ENCODE measurements at places on chromosomes 12 and 14. TPM values are rescaled to one million over a fixed set of nuclear protein-coding genes. Genes with fewer than 3 reads are reported as not detected.

Gene RGS6
- total RNA-seq: 0.80 TPM

Gene GRIN2B
- total RNA-seq: 0.52 TPM

Gene PMEL
- 301 TPM for total RNA-seq

Gene SUPT16H
- total RNA-seq: 195 TPM

Gene FOXN4
- not detected for total RNA-seq

Gene TSPAN8
- not detected for total RNA-seq

DNA sequence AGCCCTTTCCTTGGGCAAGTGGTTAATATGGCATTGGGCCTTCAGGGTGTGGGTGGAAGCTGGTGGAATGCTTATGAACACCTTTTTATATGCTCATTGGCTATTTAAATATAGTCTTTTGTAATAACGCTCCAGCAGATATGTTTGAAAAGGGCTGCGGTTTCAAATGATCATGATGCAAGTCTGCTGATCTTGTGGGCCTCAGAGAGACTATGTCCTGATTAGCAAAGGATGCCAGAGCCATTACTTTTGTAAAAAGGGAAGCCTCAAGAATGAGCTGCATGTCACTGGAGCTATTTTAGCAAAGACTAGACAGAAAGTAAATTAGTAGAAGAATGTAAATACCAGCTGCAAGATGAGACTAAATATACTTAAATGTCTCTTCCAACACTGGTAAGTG, 200.5 kb downstream of the GXYLT1 start:
- no peaks in the 10 kb centered on the region for H3K36me3 ChIP-seq
- no peak overlapping the region for H3K27ac ChIP-seq
- no peak overlapping the region for H3K4me3 ChIP-seq
- H3K27me3 ChIP-seq: no peaks in the 10 kb centered on the region
- DNase-seq: no peak
- H3K4me1 ChIP-seq: peaks cover 21% of the 10 kb centered on the region

- H3K27me3 ChIP-seq: no peaks in the 10 kb centered on the region
- no peak overlapping the region for H3K4me3 ChIP-seq
- H3K27ac ChIP-seq: no peak overlapping the region
- peaks cover 2% of the 10 kb centered on the region for H3K4me1 ChIP-seq
- no peak for DNase-seq
- no peaks in the 10 kb centered on the region for H3K36me3 ChIP-seq
Observed at GRCh38 chr14:100861188-100861936, 35.4 kb downstream of the MEG3 start.

- no peaks in the 10 kb centered on the region for H3K27me3 ChIP-seq
- H3K27ac ChIP-seq: no peak overlapping the region
- no peaks in the 10 kb centered on the region for H3K36me3 ChIP-seq
- no peak overlapping the region for H3K4me3 ChIP-seq
- H3K4me1 ChIP-seq: no peaks in the 10 kb centered on the region
Observed at GRCh38 chr12:46783871-46784270, 41.9 kb downstream of the SLC38A4 start.

DNA sequence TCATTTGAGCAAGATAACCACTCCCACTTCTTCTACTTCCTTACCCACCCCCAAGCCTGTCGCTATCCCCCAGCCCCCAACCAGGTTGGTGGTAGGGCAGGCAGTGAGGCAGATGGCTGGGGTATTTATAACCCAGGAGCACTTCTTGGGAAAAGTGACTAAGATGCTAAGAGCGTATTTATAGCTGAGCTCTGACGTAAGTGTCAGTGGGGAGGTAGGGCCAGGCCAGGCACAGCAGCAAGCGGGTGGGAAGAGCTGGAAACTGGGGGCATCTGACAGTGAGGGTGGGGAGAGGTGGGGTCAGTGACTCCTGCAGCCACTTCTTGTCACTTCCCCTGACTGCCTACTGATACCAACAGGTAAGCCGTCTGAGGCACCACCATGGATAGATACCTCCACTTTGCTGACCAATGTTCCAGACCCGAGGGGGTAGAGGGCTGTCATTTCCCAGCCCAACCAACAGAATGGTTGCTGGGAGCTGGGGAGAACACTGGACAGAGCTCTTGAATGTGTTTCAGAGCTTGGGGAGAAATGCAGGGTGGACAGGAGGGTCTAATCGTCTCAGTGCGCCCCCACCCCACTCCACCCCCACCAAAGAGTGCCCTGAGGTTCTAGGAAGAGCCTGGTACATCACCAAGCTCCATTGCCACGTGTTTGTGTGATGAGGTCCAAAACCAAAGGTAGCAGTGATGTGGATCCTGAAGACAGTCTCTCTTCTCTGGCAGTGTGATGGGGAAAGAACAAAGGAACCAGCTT, 2.7 kb upstream of the INHBE start:
- H3K27me3 ChIP-seq: no peaks in the 10 kb centered on the region
- no peak overlapping the region for H3K27ac ChIP-seq
- peaks cover 20% of the 10 kb centered on the region for H3K4me1 ChIP-seq
- no peak for DNase-seq
- H3K36me3 ChIP-seq: no peaks in the 10 kb centered on the region

DNA sequence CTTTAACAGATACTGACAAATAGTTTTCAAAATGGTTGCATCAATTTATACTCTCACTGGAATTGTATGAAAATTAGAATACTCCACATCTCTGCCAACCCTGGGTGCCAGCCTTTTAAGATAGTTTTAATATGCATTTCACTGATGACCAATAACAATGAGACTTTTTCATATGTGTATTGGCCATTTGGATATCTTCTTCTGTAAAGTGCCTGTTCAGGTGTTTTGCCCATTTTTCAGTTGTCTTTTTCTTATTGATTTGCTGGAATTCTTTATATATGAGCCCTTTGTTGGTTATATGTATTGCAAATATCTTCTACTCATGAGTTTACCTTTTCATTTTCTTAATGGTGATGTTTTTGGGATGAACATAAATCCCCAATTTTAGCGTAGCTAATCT, 16.7 kb upstream of the RNU6-7 start:
- no peak for DNase-seq
- no peaks in the 10 kb centered on the region for H3K27me3 ChIP-seq
- H3K4me1 ChIP-seq: no peaks in the 10 kb centered on the region
- H3K27ac ChIP-seq: no peak overlapping the region
- no peak overlapping the region for H3K4me3 ChIP-seq
- no peaks in the 10 kb centered on the region for H3K36me3 ChIP-seq

DNA sequence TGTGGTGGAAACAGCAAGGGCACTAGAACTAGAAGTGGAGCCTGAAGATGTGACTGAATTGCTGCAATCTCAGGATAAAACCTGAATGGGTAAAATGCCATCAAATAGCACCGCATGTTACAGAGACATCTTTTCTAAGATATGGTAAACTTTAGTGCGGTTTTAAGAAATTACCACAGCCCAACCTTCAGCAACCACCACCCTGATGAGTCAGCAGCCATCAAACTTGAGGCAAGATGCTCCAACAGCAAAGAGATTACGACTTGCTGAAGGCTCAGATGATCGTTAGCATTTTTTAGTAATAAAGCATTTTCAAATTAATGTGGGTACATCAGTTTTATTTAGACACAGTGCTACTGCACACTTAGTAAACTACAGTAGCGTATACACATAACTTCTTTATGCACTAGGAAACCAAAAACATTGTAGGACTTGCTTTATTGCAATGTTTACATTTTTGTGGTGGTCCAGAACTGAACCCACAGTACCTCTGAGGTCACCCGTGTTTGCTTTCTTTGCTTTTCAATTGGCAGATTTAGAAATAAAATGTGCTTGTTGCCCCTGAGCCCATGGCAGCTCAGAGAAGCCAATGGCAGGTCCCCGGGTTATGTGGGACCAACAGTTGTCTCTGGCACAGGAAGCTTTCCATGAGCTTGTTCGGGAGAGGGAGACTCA, 15.9 kb downstream of the GOLGA3 start:
- no peak overlapping the region for H3K27ac ChIP-seq
- no peak for DNase-seq
- no peaks in the 10 kb centered on the region for H3K27me3 ChIP-seq
- no peak overlapping the region for H3K4me3 ChIP-seq
- H3K4me1 ChIP-seq: no peaks in the 10 kb centered on the region
- H3K36me3 ChIP-seq: no peaks in the 10 kb centered on the region

DNA sequence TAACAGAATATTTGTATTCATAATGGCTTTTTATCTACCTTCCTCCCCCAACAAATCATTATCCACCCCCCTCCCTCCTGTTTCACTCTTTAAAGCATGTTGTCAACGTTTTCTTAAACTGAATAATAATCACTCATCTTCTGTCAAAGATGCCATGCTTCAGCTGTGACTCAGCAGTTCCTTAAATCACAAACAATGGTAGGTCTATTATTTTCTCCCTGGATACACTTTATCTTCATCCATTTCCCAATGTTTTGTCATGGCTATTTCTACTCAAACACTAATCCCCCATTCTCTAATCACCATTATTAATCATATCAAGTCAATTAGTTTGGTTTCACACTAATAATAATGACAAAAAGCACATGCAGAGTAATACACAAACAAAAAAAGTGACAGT, 6.5 kb downstream of the CLEC12B start:
- no peak overlapping the region for H3K4me3 ChIP-seq
- no peaks in the 10 kb centered on the region for H3K36me3 ChIP-seq
- no peaks in the 10 kb centered on the region for H3K27me3 ChIP-seq

DNA sequence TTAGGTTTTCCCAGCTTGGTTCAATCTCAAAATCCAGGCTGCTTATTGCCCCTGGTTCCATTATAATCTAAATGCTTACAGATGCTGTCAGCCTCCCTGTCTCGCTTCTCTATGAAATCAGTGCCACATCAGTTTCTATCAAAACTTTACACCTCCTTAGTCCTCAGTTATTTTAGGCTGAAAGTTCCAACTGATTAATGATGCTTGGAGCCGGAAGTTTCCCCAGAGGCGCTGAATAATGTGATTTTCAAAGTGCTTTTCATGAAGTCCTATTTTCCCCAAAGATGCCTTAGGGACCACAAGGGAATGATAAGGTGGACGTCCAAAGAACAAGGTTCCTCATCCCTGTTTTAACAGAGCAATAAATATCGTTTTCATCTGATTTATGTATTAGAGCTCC, 262.4 kb upstream of the RMST start:
- H3K27me3 ChIP-seq: no peaks in the 10 kb centered on the region
- no peak overlapping the region for H3K27ac ChIP-seq
- H3K4me3 ChIP-seq: no peak overlapping the region

DNA sequence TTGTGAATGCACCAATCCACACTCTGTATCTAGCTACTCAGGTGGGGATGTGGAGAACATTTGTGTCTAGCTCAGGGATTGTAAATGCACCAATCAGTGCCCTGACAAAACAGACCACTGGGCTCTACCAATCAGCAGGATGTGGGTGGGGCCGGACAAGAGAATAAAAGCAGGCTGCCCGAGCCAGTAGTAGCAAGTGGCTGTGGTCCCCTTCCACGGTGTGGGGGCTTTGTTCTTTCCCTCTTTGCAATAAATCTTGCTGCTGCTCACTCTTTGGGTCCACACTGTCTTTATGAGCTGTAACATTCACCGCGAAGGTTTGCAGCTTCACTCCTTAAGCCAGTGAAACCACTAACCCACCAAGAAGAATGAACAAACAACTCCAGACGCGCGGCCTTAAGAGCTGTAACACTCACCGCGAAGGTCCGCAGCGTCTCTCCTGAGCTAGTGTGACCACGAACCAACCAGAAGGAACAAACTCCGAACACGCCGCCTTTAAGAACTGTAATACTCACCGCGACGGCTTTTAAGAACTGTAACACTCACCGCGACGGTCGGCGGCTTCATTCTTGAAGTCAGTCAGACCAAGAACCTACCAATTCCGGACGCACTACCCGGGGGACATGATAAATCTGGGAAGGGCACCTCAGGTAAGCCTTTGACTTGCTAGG, 4.6 kb upstream of the LDHB start:
- H3K4me3 ChIP-seq: no peak overlapping the region
- H3K36me3 ChIP-seq: no peaks in the 10 kb centered on the region
- H3K4me1 ChIP-seq: no peaks in the 10 kb centered on the region

- peak; percentile 86 for DNase-seq
- H3K27me3 ChIP-seq: no peaks in the 10 kb centered on the region
- H3K4me3 ChIP-seq: no peak overlapping the region
- no peaks in the 10 kb centered on the region for H3K36me3 ChIP-seq
- H3K27ac ChIP-seq: no peak overlapping the region
Observed at GRCh38 chr14:70052990-70053389, 135.8 kb downstream of the SLC8A3 start.

GRCh38 chr12:951176-951575, 1.7 kb upstream of the RAD52 start:
- no peaks in the 10 kb centered on the region for H3K36me3 ChIP-seq
- no peaks in the 10 kb centered on the region for H3K27me3 ChIP-seq
- no peak overlapping the region for H3K4me3 ChIP-seq

- H3K4me1 ChIP-seq: peaks cover 35% of the 10 kb centered on the region
- peak overlapping the region; percentile 26 for H3K4me3 ChIP-seq
- no peaks in the 10 kb centered on the region for H3K36me3 ChIP-seq
Observed at GRCh38 chr14:33642691-33643244, 308.1 kb downstream of the EGLN3 start.

GRCh38 chr12:127507341-127507740, 759.6 kb upstream of the TMEM132C start:
- H3K36me3 ChIP-seq: no peaks in the 10 kb centered on the region
- no peaks in the 10 kb centered on the region for H3K27me3 ChIP-seq
- no peaks in the 10 kb centered on the region for H3K4me1 ChIP-seq
- DNase-seq: peak; percentile 25
- H3K4me3 ChIP-seq: no peak overlapping the region
- H3K27ac ChIP-seq: no peak overlapping the region

DNA sequence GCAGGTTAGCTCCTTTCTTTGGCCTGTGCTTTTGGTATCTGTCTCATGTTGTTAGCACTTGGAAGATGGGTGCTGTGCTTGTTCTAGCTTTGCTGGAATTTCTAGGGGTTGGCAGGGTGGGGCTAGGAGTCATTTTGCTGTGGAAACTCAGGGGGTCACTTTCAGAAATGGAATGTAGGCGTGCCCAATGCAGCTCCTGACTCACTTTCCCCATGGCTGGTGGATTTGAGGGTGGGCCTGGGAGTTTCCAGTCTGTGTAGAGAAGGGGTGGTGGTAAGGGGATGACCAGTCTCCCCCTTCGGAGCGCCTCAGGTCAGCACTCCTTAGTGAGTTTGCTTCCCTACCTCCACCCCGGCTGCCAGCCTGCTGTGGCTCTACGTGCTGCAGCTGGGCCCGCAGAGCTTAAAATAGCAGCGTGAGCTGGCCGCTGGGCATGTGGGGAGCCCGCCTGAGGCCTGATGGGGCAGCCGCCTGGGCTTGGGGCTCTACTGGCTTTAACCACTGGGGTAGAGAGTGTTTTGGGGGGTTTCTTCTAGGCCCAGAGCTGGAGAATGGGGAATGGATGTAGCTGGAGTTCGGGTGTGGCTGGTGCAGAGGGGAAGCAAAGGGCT, 108.2 kb downstream of the TSPAN9 start:
- H3K27ac ChIP-seq: no peak overlapping the region
- H3K36me3 ChIP-seq: no peaks in the 10 kb centered on the region
- DNase-seq: no peak
- no peaks in the 10 kb centered on the region for H3K27me3 ChIP-seq
- H3K4me3 ChIP-seq: no peak overlapping the region

DNA sequence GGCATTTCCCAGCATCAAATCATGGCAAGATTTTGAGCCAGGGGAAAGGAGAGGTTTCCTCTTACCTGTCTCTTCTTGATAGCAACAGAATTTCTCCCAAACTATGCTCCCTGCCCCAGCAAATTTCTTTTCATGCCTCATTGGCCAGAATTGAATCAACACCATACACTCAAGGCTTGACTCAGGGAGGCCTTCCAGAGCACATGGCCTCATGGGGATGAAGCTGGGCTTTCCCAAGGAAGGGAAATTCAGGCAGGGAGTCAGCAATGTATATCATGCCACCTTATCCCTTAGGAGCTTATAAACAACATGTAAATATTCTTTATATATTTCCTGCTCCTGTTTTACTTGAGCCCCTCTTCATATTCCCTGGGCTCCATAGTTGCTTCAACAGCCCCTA, 62.1 kb downstream of the ARF6 start:
- no peak for DNase-seq
- H3K36me3 ChIP-seq: no peaks in the 10 kb centered on the region
- H3K4me3 ChIP-seq: no peak overlapping the region
- H3K4me1 ChIP-seq: no peaks in the 10 kb centered on the region
- no peaks in the 10 kb centered on the region for H3K27me3 ChIP-seq

All from neural progenitor cell (in vitro differentiated cells).